ENCODE measurements at places on chromosomes 1 and 21.

GRCh38 chr1:171984850-171985485 lies 143.7 kb downstream of the DNM3 start:
- no peak for DNase-seq

GRCh38 chr1:93979718-93980319 lies 70.6 kb upstream of the GCLM start:
- no peak for DNase-seq

DNA sequence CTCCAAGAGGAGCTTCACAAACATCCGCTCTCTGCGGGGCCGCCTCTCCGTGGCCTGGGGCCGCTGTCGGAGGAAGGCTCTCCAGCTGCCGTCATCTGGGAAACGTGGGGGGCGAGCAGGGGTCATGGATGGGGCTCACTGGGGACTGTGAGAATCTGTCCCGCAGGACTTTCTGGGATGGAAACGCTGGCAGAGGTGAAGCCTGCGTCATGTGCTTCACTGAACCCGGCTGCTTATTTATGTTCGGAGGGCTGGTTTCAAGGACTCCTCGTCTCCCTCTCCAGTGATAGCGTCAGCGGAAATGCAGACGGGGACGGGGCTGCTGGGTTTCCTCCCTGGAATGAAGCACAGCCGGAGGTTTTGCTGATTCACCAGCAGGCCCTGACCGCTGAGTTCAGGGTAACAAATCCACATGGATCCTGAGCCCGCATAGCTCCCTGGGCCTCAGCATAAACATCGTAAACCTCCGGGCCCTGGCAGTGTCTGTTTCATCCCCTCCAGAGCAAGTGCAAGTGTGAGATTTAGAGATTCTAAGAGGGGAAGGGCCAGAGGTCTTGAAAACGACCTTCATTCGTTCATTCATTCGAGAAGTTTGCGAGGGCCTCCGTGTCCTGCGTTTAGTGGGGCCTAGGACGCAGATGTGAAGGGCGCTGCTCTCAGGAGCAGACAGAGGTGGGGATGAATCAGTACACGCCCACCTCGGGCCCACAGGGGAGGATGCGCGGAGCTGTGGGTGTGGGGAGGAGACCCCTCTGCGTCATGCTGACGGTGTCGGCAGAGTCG lies 7.0 kb upstream of the POFUT2 start:
- no peak for DNase-seq

DNA sequence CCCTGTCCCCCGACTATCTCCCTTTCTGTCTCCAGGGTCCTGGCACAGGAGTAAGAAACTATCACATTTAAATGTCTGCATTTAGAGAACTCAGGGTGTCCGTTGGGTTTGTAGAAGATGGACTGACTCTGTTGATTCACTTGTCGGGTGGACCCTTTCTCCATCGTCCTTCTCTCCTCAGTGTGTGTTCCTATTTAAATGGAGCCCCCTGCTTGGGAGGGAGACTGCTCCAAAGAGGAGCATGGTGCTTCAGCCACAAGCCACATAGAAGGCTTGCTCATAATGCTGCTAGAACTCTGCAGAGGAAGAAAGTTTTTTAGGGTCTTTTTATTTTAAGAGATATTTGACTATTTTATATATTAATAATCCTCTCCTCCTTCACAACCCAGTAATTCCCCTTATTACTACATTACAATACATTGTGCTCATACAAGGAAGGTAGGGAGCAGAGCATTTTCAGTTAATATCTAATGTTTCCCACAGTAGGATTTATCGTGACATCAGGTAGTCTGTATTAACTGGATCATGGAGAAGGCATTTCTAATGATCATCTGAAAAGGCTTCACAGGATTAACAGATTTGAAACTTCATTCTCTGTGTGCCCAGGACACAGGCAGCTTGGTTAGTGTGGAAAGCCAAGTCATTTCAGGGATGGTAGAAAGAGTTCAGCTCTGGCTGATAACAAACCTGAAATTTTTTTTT lies 13.8 kb downstream of the FGGY start:
- DNase-seq: no peak

- no peak for DNase-seq
These were observed 11.8 kb downstream of the PDZK1IP1 start for GRCh38 chr1:47178020-47178419.

DNA sequence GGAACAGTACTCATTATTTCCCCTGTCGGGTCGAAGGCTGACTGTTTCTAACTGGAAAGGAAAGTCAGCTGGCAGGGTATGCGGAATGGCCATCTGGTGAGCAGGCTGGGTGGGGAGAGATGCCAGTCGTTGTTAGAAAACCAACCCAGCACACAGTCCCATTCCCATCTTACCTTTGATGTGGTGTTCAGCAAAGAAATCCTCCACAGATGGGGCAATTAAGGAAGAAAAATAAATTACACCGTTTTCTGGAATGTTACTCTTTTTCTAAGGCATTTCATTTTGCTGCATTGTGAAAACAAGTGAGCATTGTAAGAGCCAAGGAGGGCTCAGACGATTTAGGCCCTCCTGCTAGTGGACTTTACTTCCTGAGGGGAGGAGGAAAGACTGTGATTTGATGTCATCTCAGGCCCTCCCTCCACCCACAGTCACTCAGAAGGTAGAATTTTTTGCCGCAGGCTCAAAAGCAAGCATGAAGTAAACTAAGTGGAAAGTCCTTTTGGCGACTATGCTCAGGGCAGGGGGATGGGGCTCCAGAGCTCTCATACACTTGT lies at the start of gene SLC16A4:
SLC16A4 (minus strand) TSS at position 335 of the 554 bp plus-strand sequence. CDS start 1,703 bp downstream, outside the sequence.
- no peak for DNase-seq

GRCh38 chr21:34204481-34205439 lies 131.4 kb downstream of the MRPS6 start:
- no peak for DNase-seq

DNA sequence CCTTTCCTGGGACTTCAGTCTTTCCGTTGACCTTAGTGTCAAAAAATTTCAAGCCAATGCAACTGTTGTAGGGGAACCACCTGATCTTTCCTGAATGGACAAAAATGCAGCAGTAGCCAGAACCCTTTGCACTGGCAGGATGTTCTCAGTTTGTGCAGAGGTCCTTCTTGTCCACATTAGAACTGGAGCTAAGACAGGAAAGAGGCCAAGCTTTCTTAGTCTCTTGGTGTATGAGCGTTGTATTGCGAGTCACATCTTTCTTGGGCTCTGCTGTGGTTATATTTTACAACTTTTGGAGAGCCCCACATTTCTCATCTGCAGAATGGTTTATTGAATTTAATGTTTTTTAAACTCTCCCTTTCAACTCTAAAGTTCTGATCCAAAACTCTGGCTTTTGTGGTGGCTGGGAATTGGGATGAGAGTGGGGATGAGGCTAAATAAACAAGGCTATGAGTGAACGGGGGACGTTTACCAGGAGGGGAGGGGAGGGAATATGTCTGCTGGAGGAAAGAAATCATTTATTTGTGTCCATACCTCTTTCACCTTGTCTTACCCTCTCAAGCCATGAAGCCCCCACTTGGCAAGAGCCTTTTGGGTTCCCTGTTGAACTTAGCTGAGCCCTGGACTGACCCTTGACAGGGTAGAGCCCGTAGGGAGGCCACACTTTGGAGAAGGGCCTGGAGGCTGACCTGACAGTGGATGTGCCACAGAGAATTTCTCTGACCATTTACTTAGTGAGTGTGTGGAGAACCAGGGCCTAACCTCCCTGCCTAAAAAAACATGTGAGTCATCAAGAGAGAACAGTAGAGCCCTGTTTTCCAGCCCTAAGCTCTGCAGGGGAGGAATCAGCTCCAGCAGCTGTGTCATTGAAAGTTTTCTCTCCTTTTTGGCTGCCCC lies 586 bp downstream of the CHI3L2 start:
- no peak for DNase-seq

DNA sequence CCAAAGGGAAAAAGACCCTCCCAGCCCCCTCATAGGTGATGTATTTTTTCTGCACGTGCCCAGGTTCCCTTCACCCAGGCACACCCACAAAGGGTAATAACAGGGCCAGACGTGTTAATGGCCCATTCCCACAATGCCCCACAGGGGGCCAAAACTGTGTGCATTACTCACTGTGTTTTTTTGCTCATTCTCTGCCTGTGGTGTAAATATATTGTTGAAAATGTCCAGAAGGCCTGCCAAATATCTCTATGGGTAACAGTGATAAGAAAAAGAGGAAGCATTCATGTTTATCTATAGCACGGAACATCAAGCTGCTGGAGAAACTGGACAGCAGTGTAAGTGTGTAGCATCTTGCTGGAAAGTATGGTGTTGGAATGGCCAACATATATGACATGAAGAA lies 21.9 kb downstream of the RHEX start:
- no peak for DNase-seq

GRCh38 chr21:32237021-32237420 lies 41.8 kb downstream of the MIS18A start:
- DNase-seq: no peak

DNA sequence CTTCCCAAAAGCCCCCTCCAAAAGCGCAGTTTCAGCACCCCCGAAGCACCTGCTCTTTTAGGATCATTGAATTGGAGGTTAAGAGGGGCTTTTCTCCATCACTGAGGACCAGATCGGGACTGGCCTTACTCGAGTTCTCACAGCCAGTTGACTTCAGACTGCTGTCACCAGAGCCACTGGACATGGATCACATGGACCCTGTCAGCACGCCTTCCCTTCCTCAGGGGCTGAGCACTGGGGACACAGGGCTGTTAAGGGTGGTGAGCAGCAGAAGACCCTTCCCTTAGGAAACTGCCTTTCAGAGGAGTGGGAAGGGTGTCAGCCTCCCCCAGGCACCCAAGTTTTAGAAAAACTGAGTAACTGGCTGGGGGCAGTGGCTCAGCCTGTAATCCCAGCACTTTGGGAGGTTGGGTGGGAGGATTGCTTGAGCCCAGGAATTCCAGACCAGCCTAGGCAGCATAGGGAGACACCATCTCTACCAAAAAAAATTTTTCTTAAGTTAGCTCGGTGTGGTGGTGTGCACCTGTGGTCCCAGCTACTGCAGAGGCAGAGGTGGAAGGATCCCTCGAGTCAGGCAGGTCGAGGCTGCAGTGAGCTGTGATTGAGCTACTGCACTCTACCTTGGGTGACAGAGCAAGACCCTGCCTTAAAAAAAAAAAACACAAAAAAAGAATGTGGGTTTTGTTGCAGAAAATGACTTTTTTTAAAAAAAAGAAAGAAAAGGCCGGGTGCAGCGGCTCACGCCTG lies 584 bp upstream of the FGR start:
- no peak for DNase-seq

- no peak for DNase-seq
These were observed 21.4 kb upstream of the FMO1 start for GRCh38 chr1:171226747-171227370.

DNA sequence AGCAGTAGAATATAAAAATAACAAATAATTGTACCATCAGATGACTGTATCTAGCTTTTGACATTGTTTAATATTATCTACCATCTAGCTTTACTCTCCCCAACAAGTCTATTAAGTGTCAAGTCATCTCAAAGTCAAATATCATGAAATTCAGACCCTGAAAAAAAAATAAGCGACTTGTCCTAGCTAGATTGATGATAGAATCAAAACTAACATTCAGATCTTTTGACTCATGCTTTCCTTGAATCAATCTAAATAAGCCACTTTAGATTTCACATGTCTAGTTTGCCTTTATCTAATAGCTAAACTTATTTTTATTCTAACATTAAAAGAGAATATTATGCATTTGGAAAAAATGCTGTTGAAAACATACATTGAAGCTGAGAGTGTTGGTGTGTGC lies 35.4 kb downstream of the CRB1 start:
- no peak for DNase-seq

- DNase-seq: no peak
These were observed 6.9 kb upstream of the PPM1J start for GRCh38 chr1:112721966-112722524.

- DNase-seq: no peak
These were observed 65.6 kb downstream of the COP1 start for GRCh38 chr1:176141449-176141848.
